ENCODE measurements at places on chromosomes 2 and 18.
A peak's percentile ranks its signal among the peaks of the same experiment; 100 is the strongest.

DNA sequence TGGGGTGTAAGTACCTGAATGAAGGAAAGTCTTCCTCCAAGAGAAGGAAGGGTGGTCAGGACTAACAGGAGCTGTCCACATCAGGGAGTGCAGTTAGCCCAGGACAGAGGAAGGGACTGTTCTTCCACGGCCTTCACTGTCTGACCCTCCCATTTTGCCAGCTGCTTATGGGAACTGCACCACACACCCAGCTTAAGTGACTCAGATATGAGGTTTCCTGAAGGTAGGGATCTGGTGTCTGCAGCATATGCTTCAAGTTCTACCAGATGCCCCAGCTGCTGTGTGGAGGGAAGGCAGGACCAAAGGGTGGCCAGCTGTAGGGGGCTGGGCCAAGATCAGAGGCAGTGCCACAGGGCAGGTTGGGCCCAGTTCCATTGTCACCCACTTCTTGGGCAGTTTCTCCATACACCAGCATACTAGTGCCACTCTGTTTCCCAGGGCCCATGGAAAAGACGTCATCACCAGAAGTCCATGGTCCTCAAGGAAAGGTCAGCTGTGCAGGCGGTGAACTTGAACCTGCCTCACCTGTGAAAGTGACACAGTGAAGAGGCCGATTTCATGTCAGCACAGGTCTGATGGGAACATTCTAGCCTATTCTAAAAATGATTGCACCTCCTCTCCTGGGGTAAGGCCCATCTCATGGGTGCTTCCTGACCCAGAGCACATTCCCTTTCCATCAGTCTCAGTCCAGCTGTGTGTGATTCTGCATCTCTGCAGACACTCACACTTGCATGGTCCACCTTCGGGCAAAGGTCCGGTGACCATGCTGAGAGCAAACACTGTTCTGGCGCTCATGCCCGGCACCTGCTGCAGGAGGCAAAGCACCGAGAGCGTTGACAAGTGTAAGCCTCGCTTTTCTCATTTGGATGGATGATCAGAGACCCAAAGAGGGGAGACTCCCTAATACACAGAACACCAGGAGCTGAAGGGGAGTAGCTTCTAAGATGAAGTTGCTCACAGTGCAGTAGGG is 68.0 kb downstream of the ACAA2 start:
- no peak for DNase-seq

DNA sequence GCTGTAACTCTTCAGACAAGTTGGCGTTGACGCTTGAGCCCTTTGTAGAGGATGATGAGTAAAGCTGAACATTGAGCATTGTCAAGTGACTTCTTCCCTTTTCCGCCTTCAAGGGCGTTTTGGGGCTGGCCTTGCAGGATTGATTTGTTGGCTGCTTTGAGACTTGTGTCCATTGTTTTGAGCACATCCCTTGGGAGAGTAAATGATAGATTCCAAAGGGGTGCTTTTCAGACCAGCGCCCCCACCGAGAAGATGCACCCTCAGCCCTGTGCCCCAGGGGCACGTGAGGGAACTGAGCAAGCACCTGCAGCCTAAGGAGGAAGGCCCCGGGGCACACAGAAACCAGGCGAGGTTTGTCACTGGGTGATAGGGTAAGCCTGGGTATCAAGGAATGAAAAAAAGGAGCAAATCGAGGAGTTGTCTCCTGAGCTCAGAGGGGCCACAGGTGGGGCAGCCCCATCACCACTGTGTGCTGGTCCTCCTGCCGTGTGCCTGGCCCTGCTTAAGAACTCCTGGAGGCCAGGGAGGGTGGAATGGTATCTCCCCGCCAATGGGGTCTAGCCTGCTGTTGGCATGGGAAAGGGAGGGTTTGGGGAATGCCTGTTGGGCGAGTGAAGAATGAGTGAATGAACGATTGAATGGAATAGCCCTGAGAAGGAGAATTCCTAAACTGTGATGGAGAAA is 64.0 kb downstream of the RAB31 start:
- DNase-seq, result no peak

DNA sequence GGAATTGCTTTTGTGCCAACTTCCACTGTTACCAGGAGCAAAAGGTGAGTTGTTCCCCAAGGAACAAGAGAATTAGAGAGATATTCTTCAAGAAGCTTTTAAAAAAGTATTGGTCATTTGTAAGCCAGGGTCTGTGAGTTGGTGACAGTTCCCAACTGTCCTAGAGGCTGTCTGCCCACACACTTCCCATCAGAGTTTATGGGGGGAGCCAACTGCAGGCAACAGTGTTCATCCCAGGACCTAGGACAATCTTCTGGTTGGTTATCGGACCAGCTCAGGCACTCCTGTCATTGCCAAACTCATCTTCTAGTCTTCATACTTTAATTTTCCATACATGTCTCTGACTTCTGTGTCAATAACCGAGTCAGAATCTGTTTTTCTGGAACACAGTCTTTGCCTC is 47.5 kb upstream of the SLC8A1 start:
- DNase-seq, result no peak

DNA sequence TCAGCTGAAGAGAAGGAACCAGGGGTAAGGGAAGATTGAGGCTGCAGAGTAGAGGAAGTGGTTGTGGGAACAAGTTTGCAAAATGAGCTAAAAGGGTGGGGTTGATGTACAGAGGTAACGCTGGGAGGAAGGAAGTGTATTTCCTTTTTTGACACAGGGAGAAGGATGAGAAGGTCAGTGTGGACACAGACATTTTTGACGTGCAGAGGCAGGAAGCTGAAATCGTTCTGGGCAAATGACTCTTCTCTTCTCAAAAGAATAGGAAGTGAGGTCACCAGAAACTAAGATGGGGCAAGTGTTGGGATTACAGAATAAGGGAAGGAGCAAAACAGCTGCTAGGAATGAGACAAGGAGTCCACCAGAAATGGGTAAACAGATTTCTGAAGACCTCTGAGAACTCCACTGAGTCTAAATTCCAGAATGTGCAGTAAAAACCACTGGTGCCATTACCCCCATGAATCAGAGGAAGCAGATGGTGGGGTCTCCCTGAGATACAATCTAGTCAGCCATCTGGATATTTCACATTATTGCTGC is 20.0 kb upstream of the RNF149 start:
- DNase-seq, result peak; percentile 58

DNA sequence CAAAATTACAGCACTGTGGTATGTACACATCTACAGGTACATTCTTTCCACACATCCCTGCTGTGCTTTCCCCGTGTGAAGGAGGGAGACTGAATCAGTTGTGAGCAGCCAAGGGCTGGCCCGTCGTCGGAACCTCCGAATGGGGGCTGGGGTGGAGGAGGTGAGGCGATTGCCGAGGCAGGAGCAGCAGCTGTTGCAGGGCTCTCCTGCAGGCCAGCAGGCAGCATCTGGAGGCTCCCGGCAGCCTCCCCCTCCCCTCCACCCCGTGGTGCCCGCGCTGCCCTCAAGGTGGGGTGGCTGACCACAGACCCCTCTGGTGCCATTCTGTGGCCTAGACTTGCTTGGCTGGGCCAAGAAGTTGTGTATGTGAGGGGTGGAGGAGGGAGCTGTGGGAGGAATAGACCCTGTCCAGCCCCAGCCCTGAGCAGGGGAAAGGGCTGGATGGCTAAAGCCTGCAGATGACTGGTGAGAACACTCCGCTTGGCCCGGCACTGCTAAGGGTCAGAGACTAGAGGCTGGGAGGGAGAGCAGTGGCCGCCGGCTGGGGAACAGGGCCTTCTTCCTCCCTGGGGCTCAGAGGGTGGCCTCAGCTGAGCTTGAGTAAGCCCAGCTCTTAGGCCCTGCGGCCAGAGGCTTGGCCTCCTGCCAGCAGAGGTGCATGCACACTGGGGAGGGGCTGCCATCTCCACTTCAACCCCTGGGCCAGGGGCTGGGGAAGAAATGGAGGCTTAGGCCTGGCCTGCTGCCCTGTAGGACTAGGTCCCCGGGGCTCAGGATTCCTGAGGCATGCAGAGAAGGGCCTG is 7.6 kb downstream of the STAMBP start:
- DNase-seq, result no peak

DNA sequence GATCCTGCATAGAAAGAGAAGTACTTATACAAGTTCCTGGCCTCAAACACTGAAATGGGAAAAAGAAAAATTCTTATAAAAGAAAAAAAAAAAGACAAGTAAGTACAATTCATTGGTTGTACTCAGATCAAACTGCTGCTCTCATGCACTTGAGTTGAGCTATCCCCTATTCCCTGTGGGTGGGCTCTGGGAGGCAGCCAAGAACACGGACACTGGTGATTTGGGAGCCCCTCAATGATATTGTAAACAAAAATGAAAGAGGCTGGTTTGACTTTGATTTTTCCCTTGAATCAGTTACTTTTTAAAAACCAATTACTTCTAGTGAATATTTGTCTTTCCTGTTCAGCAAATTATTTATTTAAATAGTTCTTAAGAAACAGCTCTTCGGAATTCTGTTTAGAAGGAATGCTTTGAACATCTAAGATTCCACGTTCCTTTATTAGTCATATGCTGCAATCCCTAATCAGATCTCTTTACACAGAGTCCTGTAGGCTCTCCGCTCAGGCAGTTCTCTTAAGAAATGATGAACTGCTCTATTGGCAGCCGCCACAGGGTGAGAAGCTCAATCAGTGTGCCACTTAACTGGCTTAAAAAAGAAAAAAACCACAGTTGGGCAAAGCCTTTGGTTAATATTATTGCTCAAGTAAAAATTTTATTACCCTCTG is 225.1 kb downstream of the TMEM182 start:
- peak; percentile 36 for DNase-seq

GRCh38 chr2:203873461-203873860 is 5.9 kb downstream of the CTLA4 start:
- no peak for DNase-seq

- DNase-seq, result no peak
Measured at GRCh38 chr2:44983836-44984604, 25.2 kb downstream of the SIX2 start.

DNA sequence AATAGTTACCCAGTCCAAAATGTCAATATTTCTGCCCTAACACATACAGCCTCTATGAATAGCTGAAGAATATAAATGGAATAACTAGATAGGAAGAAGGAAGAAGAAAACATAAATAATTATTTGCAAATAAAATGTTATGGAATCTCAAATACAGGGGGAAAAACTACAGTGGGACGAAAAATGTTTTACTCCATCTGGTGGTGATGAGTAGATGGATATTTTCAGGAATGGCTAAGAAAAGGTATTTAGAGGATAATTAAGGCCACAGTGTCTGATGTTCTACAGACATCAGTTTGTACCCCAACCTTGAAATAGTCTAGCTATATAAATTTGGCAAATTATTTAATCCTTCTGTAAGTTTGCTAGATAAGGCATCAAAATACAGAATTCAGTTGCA is 178.1 kb upstream of the FSHR start:
- DNase-seq, result no peak

GRCh38 chr2:18630101-18630500 is 40.7 kb upstream of the NT5C1B start:
- DNase-seq, result no peak

DNA sequence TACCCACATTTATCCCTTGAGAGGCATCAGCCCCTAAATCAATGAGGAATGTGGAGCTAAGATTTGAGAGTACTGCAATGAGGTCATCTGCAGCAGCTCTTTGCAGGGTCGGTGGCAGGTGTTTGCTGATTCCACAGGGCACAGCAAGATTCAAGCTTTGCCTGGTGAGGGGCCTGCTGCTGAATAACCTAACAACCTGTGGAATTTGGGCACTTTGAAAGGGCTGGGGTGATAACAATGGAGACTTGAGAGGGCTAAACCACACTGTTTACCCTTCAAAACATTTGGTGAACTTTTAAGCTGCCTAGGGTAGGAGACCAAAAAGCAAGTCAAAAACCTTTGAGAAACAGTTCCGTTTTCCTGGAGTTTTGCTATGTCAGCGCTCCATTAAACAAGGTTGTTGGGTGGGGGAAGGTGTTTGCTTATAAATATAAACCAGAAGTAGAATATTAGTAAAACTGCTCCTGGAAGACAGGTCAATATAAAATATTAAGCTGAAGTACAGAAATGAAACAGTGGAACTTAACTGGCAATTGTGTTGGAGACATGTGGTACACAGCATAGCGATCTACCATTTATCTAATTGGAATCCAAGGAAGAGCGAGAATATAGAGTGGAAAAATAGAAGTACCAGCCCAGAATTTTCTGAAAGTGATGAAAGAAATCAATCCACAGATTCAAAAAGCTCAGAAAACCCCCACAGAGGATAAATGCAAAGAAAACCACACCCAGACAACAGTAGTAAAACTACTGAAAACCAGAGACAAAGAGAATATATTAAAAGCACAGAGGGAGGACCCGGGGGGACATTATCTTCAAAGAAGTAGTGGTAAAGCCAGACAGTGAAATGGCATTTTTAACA is 15.7 kb downstream of the COPS8 start:
- DNase-seq, result no peak

GRCh38 chr2:20766213-20766612 is 56.7 kb downstream of the LDAH start:
- DNase-seq, result no peak

DNA sequence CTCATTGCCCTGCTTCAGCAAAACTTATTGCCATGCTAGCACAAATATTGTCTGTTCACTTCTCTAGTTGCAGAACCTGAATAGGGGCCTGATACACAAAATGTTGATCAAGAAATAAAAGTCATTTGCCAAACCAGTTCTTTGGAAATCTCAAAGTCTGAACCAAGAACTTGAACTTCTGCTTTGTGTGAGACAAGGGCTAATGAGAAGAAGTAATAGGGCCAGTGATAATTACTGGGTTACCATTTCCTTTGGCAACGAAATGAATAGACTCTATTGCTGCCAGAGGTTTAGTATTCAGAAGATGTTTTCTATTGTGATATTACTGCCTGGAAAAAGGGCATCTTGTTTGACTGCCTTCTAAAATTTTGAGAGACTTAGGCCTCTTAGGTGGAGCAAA is 35.0 kb downstream of the TMEFF2 start:
- no peak for DNase-seq

DNA sequence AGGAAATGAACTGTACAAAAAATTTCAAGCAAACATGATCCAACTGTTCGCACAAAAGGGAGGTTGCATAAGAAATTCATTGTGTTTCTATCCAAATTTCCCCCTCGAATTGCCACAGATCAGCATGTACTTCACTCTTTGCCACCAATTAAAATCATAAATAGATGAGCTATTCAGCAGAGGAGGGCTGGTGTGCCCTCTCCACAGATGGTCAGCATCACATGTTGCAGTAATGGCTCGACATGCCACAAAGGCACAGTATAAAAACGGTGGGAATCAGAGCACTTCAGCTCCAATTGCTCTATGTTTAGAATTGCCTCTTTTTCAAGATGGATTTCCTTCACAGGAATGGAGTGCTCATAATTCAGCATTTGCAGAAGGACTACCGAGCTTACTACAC is at the start of gene G6PC2:
Gene G6PC2 (plus strand): TSS at position 289 of the 400 bp plus-strand sequence. CDS start 41 bp downstream, at position 330.
- no peak for DNase-seq

- DNase-seq, result peak; percentile 12
Measured at GRCh38 chr2:136527560-136527959, 237.8 kb upstream of the THSD7B start.

- no peak for DNase-seq
Measured at GRCh38 chr2:197993830-197994229, 189.4 kb downstream of the PLCL1 start.

- DNase-seq, result peak; percentile 61
Measured at GRCh38 chr2:4962419-4962818, 729.8 kb upstream of the SOX11 start.

GRCh38 chr2:10003206-10004125 is 39.9 kb upstream of the KLF11 start:
- peak; percentile 25 for DNase-seq

Measured in umbilical cord (tissue), 2 donors.